ENCODE measurements at places on chromosomes 4 and X.

- no peak for DNase-seq
Observed at GRCh38 chr4:140943486-140944198, 187.5 kb upstream of the TBC1D9 start.

DNA sequence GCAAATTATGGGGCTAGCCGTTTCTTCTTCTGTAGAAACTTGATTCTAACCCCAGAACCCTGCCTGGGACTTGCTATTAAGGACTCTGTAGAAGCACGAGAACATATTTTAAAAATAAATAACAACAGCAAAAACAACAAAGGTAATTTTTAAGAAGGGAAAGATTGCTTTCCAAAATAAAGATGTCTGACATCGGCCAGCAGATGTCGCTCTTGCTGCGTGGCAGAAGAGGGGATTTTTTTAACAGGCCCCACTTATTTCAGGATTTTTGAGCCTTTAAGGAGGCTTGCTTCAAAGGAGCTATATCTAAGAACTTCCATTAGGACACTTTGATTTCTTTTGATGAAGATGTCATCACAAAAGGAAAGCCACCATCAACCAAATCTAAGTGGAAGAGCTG is 62.8 kb upstream of the EGFL6 start:
- peak; percentile 10 for DNase-seq

GRCh38 chrX:15269618-15270521 is at the start of gene ASB9:
Gene ASB9 (minus strand): TSS chrX:15270083. CDS start chrX:15269874, 209 bp downstream.
- no peak for DNase-seq

- DNase-seq = no peak
Observed at GRCh38 chr4:81891005-81891996, 419.6 kb upstream of the RASGEF1B start.

DNA sequence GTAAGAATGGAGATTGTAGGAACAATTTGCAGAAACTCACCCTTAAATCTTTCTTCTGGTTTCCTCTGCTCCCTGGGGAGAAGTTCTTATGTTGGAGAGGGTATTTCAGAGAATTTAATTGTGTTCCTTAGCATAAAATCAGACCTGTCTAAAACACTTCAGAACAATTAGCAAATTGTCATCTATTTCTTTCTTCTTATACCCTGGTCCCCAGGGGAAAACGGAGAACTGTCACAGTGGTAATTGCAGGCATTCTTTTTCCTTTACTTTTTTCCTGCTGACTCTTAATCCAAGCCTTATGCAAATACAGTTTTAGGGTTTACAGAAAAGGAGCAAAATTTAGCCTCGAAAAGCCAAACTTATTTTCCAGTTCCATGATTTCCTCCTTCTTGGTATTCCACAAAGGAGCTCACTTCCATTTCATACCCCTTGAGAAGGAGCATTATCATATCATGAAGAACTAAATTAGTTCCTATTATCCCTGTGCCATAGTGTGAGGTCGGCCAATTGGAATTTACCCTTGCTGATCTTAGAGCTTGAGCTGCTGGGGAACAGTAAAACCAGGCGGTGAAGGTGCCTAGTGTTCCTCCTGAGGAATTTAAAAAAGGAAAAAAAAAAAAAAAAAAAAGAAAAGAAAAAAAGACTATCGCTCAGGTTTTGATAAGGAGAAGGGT is 173.8 kb downstream of the IL15 start:
- no peak for DNase-seq

- DNase-seq = no peak
Observed at GRCh38 chrX:47198026-47198686, 4.5 kb downstream of the UBA1 start.

DNA sequence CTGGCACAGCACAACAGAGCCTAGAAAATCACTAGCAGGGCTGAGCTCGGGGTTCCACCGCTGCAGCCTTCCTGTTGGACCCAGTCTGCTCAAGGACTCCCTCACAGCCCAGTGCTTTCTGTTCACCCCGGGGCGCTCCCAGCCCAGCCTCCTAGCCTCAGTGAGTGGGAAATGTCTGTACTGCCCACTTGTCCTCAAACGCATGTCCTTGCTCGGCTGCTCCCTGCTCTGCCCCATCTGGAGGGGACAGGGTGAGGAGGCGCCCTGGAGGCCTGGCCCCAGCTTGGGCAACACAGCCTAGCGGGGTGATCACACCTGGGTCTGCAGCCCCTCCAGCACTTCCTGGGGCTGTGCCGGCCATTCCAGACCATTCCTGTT is 11.9 kb upstream of the CCNQ start:
- DNase-seq = no peak

DNA sequence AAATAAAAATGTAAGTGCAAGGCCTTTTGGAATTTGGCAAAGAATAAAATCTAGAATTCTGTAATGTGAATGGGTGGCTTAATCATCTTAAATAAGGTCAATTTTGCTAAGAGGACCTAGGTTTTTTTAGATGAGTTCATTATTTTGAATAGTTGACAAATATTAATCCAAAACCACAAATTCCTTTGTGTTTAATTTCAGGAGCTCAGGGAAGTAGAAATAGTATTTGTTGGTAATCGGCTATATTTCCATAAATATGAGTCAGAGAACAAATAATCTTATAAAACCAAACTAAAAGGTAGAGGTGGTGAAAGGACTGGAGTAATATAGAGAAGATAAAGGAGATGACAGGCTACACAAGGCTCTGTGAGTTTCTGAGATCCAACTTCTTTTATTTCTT is 190.4 kb upstream of the TLL1 start:
- no peak for DNase-seq

- no peak for DNase-seq
Observed at GRCh38 chr4:97828646-97829045, 314.6 kb downstream of the STPG2 start.

- DNase-seq = no peak
Observed at GRCh38 chrX:20311505-20311904, 44.8 kb upstream of the RPS6KA3 start.

GRCh38 chr4:54054501-54054900 is 9.9 kb downstream of the CHIC2 start:
- no peak for DNase-seq

DNA sequence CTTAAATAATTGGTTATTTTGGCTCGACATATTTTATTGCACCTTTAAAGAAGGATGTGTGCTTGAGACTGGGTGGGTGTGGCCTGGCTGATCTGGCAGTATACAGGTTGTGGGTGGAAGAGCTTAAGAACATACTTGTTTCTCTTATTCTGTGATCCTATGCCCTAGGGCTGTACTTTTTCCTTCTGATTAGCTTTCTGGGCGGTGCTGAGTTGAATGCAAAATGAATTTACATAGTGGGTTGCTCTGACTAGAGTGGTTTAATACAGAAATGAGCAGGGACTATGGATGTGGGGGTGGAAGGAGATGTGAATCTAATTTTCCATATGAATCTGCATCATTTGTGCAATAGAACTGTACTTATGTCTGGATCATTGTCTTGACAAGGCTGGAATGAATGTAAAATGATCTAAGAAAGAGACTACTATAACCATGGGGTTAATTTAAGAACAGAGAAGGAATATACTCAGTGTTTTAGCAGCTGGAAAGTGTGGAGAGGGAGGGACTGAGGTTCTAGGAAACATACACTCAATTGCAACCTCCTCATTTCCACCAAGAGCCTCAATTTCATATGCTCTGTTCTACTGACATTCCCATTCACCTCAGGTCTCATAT is 73.7 kb downstream of the RLIM start:
- DNase-seq = no peak

- DNase-seq = no peak
Observed at GRCh38 chr4:70531981-70532380, 13.6 kb downstream of the AMTN start.

DNA sequence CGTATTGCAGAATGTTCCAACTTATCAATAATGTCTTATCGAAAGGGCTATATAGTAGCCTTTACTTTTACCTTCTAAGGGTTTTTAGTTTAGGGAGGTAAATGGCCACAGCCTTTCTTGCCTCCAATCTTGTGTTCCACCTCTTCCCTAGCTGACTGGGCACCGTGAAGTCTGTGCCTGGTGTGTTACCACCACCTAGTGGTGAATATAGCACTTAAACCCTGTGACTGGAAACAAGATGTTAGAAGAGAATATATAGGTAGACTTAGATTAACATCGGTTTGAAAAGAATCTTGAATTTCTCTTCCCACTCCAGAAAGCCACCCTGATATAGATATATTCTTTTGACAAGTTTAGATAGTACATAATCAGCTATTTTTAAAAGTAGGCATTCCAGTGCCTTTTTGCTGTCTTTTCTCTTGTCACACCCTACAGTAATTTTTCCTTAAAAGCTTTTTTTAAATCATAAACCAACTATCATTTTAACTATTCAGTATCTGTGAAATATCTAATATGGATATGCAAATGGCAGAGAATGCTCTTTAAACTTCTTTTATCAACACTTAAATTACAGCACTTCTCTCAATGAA is 27.8 kb upstream of the ADH7 start:
- DNase-seq = peak; percentile 23

- DNase-seq = no peak
Observed at GRCh38 chr4:42574870-42575430, 82.0 kb downstream of the ATP8A1 start.

DNA sequence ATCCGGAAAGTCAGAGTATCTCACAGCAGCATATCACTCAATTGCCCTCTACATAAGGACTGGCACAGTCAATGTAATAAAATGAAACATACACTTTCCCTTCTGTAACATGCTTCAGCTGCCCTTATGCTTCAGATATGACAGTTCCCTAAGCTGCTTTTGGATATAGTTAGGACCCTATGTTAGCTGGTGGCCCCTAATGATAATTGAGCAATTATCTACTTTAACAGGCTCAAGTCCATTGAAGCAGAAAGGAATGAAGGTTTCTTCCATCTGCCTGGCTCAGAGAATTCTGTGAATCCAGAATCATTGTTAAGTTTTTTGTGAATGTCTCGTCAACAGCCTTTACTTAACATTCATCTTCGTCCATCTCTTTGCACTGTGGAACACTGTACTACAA is 951.2 kb upstream of the DIAPH2 start:
- DNase-seq = no peak

DNA sequence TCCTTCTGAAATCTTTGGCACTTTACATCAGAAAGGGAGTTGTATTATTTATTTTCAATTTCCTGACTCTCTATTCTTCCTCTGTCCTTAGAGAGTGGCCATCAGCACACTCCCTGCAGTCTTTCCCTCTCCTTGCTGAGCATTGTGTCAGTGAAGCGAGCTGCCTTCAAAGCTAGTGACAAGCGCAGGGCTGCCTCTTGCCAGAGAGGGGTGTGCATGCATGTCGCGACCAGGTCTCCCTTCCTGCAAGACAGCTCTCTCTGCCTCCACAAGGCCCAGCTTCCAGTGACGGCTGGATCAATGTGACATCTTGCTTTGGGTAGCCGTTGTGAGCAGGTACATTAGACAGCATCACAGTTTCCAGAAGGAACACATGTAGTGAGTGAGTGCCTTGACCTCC is 810.9 kb upstream of the TENM3 start:
- no peak for DNase-seq

GRCh38 chr4:112895811-112896608 is 153.4 kb upstream of the ANK2 start:
- no peak for DNase-seq

GRCh38 chr4:141849778-141850177 is 213.4 kb downstream of the IL15 start:
- no peak for DNase-seq

- DNase-seq = no peak
Observed at GRCh38 chrX:34879886-34880285, 62.7 kb upstream of the FAM47B start.

GRCh38 chrX:24647257-24648058 is at the start of gene PCYT1B:
Gene PCYT1B (minus strand): TSS chrX:24647347. CDS start chrX:24647105, 242 bp downstream.
- DNase-seq = peak; percentile 58

GRCh38 chr4:147820975-147821374 is 89.1 kb downstream of the ARHGAP10 start:
- DNase-seq = no peak

DNA sequence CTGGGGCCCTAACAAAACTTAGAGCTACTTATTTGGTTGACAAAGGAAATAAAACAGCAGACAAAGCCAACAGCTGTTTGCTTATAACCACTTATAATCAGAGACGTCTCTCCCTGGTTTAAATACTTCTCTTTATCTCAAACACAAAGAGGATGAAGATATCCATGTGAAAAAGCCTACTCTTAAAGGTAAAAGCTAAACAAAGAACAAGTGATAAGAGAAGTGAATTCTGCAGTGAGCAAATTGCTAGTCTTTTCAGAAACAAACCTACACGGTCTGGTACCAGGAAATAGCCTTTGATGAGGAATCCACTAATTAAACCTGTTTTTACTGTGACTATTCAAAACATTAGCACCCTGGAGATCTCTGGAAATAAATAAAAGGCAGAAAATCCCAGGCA is 46.7 kb downstream of the GRIA3 start:
- DNase-seq = no peak

DNA sequence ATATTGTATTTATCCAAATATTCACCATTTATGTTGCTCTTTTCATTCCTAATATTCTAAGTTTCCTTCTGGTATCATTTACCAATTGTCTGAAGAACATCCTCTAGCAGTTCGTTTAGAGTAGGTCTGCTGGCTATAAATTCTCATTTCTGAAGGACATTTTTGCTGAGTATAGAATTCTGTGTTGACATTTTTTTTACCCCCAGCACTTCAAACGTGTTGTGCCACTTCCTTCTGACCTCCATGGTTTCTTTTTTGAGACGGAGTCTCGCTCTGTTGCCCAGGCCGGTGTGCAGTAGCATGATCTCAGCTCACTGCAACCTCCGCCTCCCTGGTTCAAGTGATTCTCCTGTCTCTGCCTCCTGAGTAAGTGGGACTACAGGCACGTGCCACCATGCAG is 26.4 kb downstream of the JADE3 start:
- DNase-seq = no peak

GRCh38 chr4:123443401-123444289 is 47.0 kb downstream of the SPRY1 start:
- DNase-seq = no peak

- DNase-seq = no peak
Observed at GRCh38 chr4:52657618-52658501, 1.2 kb downstream of the USP46 start.

- no peak for DNase-seq
Observed at GRCh38 chrX:43640482-43640881, 15.6 kb upstream of the MAOA start.

DNA sequence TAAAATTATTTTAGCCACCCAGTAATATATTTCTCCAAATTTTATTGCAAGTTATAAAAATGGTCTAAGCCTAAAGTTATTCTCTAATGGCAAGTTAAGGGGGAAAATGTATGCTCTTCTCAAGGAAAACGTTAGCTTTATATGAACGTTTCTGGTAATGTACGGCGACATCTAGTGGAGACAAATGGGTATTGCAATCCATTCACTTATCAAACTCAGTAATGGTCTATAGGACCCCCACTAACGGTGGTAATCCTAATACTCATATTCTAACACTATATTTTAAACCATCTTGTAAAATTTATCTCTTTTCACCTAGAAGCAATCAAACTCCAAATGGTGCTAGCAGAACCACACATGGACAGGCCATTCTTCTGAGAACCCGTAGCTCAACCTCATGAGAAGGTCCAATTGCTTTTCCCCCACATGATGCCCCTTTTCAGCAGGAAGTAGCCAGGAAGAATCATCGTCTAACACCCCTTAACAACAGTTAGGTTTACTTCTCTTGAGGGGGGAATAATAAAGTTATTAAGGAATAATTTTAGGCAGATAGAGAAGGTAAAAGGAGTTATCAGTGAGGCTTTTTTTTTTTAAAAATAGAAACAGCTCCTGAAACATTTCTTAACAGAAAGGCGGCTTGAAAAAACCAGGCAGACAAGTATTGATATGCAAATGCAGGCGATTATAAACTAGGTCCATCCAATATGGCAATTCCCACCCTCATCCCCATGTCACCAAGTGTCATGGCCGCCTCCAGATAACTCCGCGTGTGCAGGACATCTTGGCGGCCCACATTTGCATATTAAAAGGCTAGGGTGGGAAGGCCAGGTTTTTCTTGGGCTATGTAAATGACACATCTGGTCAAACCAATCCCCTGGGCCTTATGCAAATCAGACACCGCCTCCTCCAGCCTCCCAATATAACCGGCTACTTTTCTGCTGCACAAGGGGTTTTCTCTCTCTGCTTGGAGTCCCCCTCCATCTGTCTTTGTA is 35.0 kb downstream of the NUDT11 start:
- DNase-seq = no peak
